WTC11 (cell line): ENCODE measurements at places on chromosomes 7 and 10.

DNA sequence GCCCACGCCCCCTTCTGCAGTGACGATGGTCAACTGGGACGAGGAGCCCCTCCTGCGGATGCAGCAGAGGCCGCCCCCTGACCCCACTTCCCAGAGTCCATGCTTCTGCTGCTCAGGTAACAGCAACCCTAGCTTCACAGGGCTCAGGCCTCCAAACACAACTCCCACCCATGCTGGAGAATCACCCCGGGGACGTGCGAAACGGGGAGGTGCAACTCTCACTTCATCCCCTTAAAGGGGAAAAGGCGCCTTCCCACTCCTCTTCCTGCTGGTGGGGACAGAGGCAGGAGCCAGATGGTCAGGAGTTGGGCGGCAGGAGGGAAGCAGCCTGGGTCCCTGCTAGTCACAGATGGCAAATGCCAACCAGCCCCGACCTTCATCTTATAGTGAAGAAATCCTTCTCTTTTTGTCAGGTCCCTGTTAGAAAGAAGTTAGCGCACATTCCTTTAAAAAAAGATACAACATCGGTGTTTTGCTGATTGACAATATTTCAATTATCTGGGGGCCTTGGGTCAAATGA lies 155.4 kb downstream of the DIP2C start:
- DNase-seq = no peak

- DNase-seq = no peak
Observed at GRCh38 chr7:129773328-129773731, 161.8 kb downstream of the NRF1 start.

DNA sequence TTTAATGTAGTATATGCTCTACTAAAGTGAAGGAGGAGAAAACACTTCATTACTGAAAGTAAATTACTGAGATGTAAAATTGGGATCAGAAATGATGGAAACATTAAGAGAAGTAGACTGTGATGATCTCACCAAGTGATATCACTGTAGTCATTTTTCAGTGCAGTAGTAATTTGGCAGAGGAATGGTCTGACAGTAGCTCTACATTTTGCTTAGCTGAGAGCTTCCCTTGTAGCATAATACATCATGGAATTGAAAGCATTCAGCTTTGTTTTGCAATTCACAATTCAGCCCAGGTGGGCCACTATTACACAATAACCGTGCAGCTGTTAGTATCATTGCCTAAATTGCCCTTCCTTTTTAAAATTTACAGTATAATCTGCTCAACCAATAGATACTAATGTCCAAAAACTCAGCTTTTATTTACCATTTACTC lies 19.4 kb upstream of the CABCOCO1 start:
- DNase-seq = no peak

- DNase-seq = no peak
Observed at GRCh38 chr10:67669978-67670377, 26.0 kb downstream of the CTNNA3 start.

DNA sequence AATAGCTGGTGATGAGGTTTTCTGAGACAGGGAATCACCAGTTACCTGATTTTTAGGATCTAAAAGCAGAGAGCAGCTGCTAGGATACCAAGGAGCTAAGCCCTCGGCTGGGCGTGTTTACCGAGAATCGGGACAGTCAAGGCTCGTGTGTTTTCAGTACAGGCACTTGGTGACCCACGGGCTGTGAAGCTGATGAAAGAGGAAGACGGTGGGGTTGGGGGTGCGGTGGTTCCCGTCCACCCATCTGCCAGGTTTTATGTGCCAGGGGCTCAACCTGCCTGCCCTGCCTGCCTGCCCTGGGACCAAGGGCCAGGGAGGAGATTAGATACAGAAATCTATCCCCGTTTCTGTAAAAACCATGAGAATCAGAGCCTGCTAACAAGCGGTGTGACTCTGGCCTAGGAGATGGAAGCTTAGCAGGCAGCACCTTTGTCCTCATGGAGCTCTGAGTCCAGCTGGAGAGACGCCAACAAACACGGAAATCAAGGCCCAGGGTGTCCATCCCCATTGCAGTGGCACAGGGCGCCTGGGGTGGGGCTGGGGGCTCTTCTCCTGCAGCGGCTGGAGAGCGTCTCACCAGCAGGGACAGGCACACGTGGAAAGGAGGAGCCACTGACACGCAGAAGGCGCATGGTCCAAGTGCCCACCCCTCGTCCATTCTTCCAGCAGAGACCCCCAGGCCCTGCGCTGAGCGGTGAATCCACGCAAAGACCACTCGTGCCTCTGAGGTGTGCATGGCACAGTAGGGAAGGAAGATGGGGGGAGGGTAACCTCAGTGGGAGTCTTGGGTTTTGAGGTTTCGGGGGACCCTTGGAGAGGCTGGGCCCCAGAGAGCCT lies 265.0 kb upstream of the TCERG1L start:
- no peak for DNase-seq

DNA sequence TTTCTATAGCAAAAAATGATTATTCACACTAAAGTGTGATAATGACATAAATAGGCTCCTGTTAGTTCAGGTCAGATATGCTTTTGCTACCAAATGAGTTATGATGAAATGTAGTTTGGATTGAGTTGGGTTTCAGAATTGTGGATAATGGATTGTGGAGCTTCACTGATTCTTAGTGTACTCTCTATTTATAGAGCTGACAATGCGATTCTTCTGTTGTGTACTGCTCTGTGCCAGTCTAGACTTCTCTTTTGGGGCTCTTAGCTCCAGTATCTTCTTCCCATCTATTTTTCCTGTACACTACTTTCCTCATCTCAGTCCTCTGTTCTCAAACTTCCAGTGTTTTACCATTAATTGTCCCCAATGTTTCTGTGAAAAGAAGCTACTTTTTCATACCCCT lies 7.5 kb downstream of the STMP1 start:
- no peak for DNase-seq

DNA sequence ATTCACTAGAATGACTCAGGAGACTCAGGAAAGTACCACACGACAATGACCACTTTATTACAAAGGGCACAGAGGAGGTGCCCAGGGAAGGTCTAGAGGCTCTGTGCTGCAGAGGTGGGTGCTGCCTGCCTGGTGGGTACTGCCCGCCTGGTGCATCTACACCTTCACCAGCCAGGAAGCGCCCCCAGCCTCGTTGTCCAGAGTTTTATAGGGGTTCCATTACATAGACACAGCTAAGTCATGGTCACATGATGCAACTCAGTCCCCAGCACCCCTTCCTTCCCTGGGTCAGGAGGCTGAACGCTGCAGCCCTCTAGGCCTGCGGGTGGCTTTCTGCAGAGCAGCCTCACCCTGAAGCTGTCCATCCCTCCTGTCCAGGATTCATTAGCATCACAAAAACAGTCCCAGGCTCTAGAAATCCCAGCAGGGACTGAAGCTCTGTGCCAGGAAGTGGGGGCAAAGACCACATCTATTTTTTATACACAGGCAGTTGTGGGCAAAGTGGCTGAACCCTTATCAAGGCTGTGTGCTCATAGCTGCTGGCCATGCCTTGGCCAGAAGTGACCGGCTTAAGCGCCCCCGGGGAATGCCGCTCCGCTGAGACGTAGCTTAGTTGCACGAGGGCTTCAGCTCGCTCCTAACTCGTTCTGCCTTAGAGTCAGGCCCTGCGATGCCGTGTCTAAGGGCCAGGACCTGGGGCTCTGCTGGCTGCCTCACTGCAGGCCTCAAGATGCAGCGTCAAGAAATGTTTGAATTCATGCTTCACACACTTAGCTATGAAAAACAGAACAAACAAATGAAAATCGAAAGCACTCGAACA lies 219.0 kb downstream of the GLRX3 start:
- DNase-seq = no peak

DNA sequence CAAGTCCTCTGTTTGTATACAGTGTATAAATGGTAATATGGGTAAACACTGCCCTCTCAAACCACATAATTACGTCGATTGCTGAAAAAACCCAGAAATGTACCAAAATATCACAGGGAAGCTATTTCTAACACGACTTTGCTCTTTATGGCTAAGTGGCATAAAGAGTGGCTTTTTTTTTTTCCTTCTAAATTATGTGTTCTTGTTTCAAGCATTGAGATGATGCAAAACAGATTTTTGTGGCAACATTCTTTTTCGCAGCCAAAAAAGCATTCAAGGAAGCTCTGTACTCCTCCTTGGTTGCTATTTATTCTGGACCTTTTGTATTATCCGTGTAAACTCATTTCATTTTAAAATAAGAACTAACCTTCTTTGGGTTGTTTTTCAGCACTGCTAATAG lies 138.9 kb downstream of the VTI1A start:
- DNase-seq = no peak
